ENCODE measurements at places on chromosomes 7 and 10.

GRCh38 chr10:89640241-89640640 is 4.8 kb downstream of the PANK1 start:
- no peak for DNase-seq

DNA sequence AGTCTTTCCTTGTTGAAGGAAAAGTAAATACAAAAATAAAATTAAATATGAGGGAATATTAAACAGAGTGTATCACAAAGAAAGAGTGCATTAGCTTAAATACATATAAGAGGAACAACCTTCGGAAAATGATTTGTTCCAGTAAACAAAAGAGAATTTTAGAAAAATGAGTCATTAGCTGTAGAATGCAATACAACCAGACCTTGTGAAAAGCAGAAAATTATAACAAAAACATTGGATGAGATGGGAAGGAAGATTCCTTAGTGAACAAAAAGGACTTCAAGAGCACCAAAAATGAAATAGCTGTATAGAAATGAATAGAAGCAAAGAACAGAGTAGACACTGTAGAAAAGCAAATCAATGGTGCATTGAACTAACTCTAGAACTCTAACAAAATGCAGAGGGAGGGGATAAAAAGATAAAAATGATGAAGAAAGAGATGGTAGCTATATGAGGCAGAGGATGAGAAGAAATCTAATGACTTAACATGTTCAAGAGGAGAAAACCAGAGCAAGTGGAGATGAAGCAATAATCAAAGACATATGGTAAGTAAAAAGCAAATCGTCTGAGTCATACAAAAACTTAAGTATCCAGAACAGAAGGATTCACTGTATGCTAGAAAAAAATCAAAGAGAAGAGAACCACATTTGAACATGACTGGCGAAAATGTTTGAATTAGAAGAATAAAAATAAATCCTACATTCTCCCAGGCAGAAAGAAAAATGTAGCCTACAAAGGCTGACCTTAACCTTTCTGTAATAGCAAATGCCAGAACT is 190.5 kb downstream of the TMEM26 start:
- DNase-seq = no peak

DNA sequence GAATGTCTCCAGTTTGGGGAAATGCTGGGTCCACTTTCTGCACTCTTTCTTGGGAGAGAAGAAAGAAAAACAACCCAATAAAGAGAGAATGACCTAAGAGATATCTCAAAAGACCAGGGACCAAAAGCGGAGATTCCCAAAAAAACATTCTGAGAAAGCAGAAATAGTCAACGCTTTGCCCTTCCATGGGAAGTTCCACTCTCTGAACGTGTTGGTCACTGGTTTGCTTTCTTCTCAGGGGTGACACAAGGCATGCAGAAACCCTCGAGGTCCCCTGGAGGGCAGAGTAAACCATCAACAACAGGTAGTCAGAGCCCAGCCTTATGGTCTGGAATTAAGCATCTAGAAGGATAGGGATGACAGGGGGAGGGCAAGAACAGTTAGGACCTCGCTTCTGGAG is 26.2 kb upstream of the AOAH start:
- DNase-seq = no peak

- peak; percentile 49 for DNase-seq
These were observed 12.6 kb downstream of the HPS1 start for GRCh38 chr10:98433881-98434732.

DNA sequence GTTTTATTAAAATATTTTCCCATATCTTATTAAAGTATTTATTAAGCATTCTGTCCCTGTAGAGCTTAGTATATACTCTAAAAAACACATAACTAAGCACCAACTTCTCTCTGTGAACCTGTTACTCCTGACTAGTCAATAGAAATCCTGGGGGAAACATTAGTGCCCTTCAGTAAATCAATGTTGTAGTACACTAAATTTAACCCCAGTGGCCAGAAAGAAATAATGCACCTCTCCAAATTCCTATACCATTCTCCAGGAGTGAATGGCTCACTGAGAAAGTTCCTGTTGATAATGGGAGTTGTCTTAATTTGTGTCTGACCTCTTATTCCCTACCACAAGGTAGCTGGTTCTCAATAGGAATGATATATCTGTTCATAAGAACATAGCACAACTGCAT is 188.2 kb downstream of the SEMA3D start:
- DNase-seq = no peak

DNA sequence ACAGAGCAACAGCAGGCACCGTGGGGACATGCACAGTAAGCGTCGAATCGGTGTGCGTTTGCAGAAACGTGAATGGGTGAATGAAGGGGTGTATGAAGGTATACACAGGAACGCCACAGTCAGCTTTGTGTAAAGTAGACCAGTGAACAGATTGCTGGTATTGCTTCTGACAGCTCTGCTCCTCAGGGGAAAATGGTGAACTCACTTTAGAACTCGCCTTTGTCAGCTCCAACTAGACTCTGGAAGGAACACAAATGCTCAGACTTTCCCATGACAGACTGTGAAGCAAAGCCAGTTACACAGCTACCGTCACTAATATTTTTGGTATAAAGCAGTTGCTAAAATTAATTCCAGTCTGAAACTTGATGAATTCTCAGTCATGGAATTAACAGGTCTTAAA is 78.9 kb downstream of the CUX1 start:
- DNase-seq = no peak

DNA sequence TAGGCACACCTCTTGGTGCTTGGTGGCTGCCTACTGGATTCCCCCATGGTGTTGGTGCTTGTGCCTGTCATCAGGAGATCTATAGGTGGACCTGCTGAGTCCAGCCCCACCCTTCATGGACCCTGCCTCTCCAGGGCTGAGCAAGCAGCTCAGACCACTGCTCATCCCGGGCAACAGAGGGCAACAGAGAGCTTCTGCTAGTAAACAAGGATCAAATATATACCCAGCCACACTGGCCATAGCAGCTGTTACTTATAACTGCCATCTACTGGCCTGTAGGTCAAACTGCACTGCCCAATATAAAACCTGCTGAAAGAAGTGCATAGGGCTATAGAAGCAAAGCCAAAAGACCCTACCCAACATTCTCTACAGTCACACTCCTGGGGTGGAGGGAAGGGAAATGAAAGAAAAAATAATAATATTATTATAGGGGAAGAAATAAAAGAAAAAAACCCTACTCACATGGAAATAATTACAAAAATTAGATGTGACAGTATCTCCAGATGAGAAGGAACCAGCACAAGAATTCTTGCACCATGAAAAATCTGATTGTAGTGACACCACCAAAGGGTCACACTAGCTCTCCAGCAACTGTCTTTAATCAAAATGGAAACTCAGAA is 54.9 kb upstream of the ZNF800 start:
- no peak for DNase-seq

DNA sequence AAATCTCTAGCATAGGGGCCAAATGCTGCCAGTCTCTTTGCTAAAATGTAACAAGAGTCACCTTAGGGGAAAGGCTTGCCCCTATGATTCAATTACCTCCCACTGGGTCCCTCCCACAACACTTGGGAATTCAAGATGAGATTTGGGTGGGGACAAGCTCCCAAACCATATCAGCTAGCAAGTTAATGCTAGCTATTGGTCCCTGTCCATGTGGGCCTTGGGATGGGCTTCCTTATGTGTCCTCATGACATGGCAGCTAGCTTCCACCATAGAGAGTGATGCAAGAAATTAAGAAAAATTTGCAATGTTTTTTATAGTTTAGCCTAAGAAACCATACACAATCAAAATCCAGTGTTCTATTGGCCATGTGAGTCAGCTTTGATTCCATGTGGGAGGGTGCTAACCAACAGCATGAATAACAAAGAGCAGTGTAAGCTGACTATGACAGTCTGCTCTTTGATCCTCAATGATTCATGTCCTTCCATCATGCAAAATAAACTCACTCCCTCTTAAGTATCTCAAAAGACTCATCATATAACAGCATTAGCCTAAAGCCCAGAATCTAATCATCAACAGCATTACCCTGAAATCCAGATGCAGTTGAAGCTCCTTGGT is 21.7 kb upstream of the ZNF365 start:
- no peak for DNase-seq

DNA sequence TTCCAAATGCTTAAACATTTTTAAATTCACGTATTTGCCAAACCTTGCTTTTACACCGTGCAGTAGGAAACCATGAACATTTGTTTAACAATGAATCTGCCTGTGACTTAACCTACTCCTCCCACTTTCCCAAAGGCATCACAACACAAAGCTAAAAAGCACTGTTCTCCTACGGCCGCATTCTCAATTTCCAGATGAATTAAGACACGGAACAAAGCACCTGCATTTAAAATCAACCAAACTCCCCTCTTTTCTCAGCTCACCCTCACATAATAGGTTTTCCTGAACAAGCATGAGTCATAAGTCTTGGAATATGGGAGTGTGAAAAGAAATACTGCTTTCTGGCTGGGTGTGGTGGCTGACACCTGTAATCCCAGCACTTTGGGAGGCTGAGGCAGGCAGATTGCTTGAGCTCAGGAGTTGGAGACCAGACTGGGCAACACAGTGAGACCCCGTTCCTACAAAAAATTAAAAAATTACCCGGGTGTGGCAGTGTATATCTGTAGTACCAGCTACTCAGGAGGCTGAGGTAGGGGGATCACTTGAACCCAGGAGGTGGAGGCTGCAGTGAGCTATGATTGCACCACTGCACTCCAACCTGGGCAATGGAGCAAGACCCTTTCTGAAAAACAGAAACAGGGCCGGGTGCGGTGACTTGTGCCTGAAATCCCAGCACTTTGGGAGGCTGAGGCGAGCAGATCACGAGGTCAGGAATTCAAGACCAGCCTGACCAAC is 51.7 kb upstream of the CYTH3 start:
- no peak for DNase-seq

DNA sequence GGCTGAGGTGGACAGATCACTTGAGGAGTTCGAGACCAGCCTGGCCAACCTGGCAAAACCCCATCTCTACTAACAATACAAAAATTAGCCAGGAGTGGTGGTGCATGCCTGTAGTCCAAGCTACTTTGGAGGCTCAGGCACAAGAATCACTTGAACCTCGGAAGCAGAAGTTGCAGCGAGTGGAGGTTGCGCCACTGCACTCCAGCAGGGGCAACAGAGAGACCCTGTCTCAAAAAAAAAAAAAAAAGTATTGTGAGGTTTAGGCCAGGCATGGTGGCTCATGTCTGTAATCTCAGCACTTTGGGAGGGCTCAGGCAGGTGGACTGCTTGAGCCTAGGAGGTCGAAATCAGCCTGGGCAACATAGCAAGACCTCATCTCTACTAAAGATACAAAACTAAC is 16.0 kb downstream of the TET1 start:
- DNase-seq = no peak

All from ascending aorta (tissue), 2 donors.